ENCODE measurements at places on chromosomes 6 and 20.
A peak's percentile ranks its signal among the peaks of the same experiment; 100 is the strongest.

DNA sequence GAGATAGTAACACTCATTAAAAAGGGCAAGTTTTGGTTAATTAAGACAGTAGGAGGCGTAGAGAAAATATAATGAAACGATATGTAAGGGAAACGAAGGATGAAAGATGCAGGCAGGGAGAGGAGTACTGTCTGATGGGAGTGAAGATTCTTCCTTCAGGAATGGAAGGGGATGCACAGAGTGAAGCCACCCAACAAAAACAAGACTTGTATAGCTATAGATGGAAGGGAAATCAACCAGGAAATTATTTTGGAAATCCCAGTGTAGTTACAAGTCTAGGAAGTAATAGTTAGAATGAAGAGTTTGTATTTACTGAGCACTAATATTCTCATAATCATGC is 19.7 kb upstream of the HLA-DRB1 start:
- no peak for DNase-seq

- DNase-seq: peak; percentile 53
These were observed 8.5 kb downstream of the RBM38 start for GRCh38 chr20:57399587-57400155.

- no peak for DNase-seq
These were observed 109.7 kb downstream of the DST start for GRCh38 chr6:56532766-56533551.

DNA sequence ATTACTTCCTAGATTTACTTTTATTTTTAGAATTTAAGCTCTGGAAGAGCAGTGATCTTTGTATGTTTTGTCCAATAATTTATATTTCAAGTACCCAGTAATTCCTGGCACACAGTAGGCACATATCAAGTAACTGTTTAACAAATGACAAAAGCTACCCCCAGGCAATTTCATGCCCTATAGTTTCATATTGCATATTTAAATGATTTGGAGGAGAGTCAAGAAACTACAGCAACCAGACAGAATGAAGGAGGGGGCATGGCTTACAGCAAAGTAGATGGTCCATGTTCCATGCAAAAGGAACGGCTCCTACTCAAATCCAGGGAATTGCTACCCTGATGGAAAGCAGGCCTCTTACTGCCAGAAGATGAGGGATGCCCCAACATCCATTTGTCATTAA is 113.5 kb downstream of the ARHGAP18 start:
- no peak for DNase-seq

GRCh38 chr6:150395388-150396009 is 26.7 kb downstream of the IYD start:
- peak; percentile 37 for DNase-seq

- DNase-seq: no peak
These were observed 8.1 kb downstream of the CEBPB start for GRCh38 chr20:50198716-50199115.

DNA sequence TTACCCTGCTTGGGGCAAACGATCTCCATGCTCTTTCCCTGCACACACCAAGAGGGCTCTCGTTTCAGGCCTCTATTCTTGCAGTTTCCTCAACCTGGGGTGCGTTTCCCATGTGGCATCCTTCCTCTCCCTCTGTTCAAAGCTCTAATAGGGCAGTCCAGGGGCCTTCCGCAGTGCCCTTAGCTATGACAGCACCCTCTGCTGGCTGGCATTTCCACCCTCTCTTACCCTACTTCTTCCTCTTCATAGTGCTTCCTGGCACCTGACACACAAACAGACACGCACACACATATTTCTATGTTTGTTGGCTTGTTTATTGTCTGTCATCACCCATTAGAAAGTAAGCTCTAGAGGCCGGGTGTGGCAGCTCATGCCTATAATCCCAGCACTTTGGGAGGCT is 294.0 kb downstream of the CLIC5 start:
- no peak for DNase-seq

DNA sequence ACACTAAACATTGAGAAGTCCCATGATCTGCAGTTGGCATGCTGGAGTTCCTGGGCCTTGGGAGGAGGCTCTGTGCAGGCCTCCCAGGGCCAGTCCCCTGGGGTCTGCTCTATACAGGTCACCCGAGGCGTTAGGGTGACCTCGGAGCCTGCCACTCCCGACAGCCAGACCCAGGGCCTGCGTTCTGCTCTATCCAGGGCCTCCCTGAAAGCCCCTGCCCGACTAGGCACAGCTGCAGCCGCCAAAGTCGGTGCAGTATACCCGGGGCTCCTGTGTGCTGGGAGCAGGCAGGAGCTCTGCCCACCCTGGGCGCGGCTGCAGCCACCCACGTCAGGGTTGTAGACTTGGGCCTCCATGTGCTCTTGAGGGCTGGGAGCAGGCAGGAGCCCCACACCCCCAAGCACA is 6.3 kb upstream of the OR14J1 start:
- DNase-seq: no peak

DNA sequence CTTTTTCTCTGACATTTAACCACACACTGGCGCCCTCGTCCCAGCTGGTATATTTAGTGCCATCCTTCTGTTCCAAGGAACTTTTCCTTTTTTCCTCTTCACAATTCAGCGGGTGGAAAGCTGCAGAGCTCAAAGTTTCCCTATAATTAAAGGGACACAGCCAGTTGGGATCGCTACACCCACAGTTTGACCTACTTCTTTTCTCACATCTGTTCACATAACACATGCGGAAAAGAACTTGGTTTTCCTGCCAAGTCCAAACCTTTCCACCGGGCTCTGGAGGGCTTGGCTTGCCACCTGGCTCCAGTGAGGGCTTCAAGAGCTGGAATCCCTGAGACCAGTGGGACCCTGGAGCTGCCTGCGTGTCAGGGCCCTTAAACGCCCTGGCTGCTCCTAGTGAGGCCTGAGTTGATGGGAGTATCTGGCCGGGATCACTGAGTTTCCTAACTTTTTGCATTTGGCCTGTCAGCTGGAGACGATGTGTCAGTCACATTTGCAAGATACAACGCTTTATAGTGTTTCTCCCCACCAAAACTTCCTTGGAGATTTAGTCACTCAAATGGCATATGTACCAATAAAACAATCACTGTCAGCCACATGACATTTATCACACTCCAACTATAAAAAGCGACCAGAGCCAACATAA is 176.0 kb downstream of the SASH1 start:
- DNase-seq: no peak

DNA sequence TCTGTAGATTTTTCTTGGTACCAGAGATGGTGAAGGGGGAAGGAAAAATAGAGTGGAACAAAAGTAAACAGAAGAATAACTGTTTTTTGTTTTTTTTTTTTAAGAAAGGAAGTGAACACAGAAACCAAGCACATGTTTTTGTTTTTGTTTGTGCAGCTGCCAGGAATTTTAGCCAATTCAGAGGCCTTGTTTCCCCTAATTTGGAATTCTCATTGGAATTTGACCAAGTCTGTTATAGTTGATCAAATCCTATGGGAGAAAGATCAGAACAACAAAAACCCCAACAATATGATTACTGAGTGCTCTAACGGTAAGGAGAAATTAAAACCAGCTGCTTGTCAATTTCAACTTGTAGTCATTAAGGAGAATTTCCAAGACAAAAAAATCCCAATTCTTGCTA is 18.2 kb upstream of the IL22RA2 start:
- DNase-seq: no peak

DNA sequence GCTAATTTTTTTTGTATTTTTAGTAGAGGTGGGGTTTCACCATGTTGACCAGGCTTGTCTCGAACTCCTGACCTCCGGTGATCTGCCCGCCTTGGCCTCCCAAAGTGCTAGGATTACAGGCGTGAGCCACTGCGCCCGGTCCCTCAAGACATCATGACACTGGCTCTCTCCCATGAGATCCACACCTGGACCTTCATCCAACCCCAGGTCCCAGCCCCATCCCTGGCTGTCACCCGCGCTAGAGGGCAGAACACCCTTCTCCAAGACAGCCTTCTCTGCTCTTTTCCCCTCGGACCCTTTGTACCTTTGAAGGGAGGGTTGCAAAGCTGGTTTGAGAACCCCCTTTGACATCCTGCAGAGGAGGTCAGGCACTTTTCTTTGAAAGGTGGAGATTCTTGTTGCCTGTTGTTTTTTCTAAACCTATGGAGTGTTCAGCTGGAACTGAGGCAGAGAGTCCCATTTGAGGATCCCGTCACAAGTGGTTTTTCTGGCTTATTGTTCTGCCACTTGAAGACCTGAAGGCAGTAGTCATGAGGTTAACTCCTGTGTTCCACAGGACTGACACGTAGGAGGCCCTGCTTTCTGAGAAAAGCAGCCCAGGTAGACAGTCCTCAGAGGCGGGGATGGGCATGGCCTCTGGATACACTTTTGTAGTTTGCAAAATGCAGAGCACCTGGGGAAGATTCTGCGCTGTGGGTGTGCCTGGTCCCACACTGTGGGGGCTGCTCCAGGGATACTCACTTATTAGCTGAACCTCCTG is 171.1 kb upstream of the SNX9 start:
- no peak for DNase-seq

GRCh38 chr6:143570147-143570853 is 58.8 kb upstream of the FUCA2 start:
- no peak for DNase-seq

DNA sequence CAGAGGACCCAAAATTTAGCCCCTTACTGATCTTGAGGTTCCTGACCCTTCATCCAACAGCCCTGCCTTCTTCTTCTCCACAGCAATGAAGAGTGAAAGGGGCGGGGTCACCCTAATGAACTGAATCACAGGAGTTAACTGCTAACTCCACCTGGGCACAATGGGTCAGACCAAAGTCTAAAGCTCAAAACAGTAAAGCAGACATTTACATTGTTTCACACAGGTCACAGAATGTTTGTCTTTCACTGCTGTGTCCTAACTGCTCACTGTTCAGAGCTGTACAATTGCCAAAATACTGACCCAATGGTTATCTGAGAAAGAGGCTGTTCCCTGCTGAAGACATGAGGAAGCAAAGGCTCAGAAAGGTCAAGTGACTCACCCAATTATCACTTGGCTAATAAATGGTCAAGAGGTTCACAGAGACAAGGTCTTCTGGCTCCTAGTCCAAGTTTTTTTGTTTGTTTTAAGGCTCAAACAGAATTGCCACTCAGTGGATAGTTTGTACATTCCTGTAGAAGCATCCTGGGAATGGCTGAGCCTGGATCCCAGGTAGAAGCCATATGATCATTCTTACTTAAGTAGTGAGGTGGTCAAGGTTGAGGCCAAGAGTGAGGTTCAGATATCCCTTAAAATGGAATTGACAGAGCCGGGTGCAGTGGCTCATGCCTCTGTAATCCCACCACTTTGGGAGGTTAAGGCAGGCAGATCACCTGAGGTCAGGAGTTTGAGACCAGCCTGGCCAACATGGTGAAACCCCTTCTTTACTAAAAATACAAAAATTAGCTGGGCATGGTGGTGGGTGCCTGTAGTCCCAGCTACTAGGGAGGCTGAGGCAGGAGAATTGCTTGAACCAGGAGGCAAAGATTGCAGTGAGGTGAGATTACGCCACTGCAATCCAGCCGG is 35.1 kb upstream of the FAM83C start:
- DNase-seq: no peak

- no peak for DNase-seq
These were observed 39.6 kb upstream of the TNFAIP3 start for GRCh38 chr6:137827411-137827940.

DNA sequence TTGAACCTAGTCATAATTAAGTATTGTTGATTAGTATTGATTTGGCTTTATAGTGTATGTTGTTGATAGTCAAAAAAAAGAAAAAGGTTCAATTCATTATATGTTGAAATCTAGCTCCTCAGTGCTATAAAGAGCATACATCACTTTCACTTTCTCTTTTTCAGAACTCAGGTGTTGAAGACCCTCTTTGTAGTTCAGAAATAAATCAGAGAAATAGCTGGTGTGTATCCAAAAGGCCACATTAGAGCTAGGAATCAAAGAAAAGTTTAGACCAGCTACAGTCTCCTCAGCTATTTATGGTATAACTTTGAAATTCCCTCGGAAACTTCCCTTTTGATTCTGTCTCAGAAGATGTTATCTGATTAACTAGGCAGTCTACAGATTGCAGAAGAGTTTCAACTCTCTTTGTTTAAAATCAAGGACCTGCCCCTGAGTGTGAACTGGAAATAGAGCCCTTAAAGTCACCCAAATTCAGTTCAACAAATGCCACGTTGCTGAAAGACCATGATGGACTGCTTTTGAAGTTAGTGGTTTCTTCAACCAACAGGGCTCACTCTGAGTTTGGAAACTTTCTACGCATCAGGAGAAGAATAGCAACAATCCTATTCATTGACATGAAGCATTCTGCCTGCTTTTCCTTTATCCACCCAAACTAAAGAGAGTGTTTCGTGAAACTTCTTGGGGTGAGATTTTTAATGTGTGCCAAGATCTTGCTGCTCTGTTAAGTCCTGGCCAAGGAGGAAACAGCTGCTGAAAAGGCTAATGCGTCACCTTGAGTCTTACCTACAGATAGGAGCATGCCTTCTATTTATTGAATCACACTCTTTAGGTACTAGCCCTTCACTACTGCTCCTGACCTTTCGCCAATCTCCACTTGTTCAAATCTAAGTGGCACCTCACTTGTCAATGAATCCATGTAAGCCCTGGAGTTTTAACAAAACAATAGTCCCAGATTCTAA is 111.7 kb downstream of the TNFRSF21 start:
- no peak for DNase-seq

DNA sequence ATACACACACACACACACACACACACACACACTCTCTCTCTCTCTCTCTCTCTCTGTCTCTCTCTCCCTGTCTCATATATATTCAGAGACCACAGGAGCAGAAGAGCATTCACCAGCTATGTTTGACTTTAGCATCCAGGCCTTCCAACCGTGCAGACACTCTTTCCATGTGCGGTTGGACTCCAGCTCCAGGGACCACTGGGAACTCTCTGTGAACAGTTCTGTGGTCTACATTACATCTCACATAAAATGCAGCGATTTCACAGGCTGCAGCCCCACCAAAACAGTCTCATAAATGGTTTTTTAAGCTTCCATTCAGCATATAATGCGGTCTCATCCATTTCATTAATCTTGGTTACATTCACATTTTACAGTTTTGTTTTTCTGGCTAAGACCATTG is 508.4 kb upstream of the SULF2 start:
- DNase-seq: no peak

DNA sequence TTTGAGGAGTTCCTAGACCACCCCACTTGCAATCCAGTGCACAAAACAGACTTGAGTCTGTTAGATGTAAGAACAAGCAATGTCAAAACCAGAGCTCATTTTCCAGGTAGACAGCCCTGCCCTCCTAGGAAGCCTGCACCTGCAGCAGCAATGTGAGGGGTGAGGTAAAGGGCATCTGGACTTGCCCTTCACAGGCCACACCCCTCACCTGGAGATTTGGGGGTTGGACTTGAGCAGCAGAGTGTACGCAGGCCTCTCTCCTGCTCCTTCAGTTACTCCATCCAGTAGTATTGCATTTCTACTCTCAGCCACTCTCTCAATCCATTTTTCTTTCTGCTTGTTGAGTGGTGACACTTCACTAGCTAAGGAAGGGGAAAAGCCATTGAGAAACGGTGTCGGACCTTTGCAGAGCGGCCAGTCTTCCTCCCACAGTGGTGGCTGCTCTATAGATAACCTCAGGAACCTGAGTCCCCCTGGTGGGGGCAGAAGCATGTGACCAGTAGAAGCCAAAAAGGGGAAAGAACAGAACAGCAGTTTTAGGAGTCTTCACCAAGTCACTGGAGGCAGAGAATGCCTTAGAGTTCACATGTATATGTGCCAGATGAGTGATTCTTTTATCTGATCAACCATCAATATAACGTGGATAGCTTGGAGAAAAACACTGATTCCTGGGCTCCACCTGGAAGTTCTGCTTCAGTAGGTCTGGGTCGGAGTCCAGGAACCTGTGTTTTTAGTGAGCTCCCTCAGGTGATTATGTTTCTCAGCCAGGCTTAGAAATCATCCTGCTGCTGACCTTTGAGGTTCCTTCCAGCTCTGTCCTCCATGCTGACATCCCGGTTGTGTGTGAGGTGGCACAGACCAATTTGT is 28.0 kb downstream of the ARFGEF2 start:
- DNase-seq: no peak
